ENCODE measurements at places on chromosomes 3 and 15.

- no peak for DNase-seq
Observed at GRCh38 chr3:191502583-191502982, 41.6 kb downstream of the PYDC2 start.

DNA sequence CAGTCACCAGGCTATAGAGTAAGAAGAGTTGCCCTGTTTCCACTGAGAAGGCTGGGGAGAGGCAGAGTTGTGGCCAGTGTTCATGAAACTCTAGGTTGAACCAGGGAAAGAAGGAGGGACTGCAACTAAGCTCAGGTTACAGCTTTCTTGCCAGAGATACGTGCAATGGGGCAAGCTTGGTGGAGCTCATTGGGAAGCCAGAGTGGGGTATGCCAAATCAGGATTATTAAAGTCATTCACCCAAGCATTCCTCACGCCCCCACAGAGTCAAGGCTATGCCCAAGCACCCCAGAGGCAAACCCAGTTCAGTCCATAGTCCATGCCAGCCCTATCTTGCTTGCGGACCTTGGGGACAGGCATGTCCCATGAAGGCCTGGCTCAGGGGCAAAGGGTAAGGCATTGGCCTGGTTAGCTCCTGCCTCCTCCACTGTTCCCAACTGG, 17.6 kb downstream of the SLC6A20 start:
- no peak for DNase-seq

DNA sequence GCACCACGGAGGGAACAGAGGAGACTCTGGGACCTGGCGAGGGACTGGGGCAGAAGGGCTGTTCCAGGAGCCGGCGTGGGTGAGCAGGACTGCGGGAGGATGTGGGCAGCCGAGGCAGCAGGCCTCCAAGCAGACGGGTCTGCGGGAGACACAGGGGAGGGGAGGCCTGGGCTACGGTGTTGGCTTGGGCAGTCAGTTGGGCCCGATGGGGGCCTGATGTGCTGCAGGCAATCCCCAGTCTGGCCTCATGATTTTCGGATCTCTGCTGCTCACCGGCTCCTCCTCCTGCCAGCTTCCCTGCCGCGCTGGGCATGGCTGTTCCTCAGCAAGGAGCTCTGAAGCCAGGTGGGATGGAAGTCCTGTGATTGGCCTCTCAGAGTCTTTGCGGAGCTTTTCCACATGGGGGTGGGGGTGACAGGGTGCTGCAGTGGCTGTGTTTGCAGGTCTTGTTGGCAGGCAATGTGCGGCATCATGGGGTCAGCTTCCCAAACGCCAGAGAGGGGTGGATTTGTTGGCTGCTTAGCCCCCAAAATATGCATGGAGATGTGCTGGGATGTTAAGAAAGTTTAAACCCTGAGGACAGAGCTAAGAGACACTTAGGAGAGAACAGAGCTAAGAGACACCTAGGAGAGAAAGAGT, 19.3 kb downstream of the MINAR1 start:
- DNase-seq: no peak

DNA sequence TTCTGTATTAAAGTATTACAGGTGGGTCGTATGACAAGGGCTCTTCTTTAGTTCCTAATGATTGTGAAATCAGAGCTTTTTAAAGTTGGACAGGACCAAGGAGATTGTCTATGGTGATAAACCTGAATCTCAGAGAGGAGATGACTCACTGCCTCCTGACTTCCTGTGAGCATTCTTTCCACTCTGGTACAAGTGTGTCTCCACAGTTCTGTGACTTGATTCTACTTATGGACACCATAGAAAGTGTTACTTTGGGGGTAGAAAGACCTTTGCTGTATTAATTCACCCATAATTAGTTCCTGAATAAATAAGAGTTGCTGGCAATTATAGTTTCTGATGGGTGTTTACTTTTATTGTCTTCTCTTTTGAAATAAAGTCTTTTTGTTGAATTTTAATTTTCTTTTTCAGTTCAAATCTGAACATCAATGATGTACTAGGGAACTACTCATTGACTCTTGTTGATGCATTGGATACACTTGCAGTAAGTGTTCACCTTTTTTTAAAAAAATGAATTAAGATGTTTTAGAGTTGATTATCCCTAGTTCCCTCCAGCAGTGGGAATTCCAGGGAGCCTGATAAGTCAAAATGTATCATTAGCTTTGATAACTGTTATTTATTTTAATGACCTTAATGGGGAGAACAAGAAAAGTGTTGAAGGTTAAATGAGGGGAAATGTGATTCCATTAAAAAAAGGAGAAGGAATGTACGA, 7.4 kb downstream of the EDEM1 start:
- no peak for DNase-seq

- DNase-seq: peak; percentile 49
Observed at GRCh38 chr15:62344806-62345539, 179.9 kb upstream of the C2CD4B start.

- no peak for DNase-seq
Observed at GRCh38 chr3:166445865-166446264, 608.6 kb upstream of the BCHE start.

GRCh38 chr3:19348941-19349564, 200.7 kb downstream of the KCNH8 start:
- no peak for DNase-seq

GRCh38 chr3:195522254-195523023, 20.7 kb downstream of the PPP1R2 start:
- no peak for DNase-seq

DNA sequence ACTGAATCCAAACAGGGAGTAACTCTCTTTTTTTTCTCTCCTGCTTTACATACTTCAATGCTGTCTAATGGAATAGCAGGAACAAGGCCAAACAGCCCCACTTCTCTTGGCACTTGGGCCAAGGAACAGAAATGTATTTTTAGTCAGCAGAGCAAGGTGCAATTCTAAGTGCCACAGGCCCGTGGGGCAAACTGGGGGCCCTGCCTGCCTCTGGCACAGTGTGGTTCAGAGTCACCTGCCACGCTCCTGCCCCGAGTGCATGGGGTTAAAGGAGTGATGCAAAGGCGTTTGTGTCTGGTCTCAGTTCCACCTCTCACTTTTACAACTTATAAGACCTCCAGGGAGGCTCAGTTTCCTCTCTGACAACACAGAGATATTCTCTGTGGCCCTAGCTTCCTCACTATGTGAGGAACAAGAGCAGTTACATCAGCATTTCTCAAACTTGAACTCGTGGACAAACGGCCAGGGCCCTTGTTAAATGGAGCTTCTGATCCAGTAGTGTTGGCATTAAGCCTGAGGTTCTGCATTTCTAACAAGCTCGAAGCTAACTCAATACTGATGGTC, 51.3 kb downstream of the LRIG1 start:
- DNase-seq: no peak

- DNase-seq: no peak
Observed at GRCh38 chr3:172415323-172415722, 32.9 kb downstream of the GHSR start.
